Breast epithelium (tissue), 4 donors: ENCODE measurements at places on chromosomes 4 and X.

GRCh38 chr4:117154251-117154650, 68.9 kb upstream of the TRAM1L1 start:
- no peaks in the 10 kb centered on the region for H3K4me1 ChIP-seq
- no peak overlapping the region for H3K4me3 ChIP-seq
- H3K36me3 ChIP-seq = no peaks in the 10 kb centered on the region

DNA sequence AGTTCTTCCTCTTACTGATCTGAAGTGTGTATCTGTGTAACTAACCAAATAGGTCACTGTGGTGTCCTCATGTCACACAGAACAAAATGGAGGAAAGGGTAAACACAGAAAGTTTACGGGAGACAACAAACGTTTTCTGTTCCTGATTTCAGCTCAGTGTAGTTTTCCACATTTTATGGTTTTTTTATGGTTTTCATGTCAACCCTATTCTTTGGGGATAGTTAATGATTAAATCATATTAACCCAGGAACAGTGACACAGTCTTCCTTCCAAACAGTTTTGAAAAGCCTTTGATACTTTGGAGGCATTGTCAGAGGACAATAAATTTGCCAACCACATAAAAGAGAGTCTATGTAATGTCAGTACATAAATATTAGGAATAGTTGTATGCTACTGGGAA, 4.2 kb downstream of the LNX1 start:
- H3K4me3 ChIP-seq = no peak overlapping the region
- DNase-seq = no peak
- no peaks in the 10 kb centered on the region for H3K27me3 ChIP-seq
- no peak overlapping the region for H3K27ac ChIP-seq
- H3K4me1 ChIP-seq = peaks cover 5% of the 10 kb centered on the region

GRCh38 chr4:55783584-55783983, 36.0 kb upstream of the EXOC1L start:
- DNase-seq = no peak
- H3K27ac ChIP-seq = no peak overlapping the region
- no peak overlapping the region for H3K4me3 ChIP-seq
- no peaks in the 10 kb centered on the region for H3K27me3 ChIP-seq
- no peaks in the 10 kb centered on the region for H3K36me3 ChIP-seq
- H3K4me1 ChIP-seq = no peaks in the 10 kb centered on the region

DNA sequence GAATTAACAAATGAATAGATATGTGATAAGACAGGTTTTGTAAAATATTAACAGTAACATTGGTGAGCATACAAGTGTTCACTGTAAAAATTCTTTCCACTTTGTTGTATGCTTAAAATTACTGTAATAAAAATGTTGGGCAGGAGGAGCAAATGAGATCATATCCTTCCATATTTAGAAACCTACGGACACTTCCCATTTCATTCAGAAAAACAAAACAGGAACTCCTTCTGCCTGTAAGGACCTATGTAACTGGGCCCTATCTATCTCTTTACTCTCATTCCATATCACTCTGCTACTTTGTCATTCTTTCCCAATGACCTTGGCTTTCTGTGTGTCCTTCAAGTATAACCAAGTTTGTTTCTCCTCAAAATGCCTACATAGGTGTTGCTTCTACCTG, 53.7 kb upstream of the SLC39A8 start:
- no peak overlapping the region for H3K4me3 ChIP-seq
- no peaks in the 10 kb centered on the region for H3K27me3 ChIP-seq
- no peak overlapping the region for H3K27ac ChIP-seq
- H3K36me3 ChIP-seq = no peaks in the 10 kb centered on the region
- no peaks in the 10 kb centered on the region for H3K4me1 ChIP-seq

- H3K4me1 ChIP-seq = no peaks in the 10 kb centered on the region
- H3K36me3 ChIP-seq = no peaks in the 10 kb centered on the region
- H3K27me3 ChIP-seq = no peaks in the 10 kb centered on the region
- no peak overlapping the region for H3K4me3 ChIP-seq
Measured at GRCh38 chrX:119251386-119251785, 15.3 kb downstream of the PGRMC1 start.

DNA sequence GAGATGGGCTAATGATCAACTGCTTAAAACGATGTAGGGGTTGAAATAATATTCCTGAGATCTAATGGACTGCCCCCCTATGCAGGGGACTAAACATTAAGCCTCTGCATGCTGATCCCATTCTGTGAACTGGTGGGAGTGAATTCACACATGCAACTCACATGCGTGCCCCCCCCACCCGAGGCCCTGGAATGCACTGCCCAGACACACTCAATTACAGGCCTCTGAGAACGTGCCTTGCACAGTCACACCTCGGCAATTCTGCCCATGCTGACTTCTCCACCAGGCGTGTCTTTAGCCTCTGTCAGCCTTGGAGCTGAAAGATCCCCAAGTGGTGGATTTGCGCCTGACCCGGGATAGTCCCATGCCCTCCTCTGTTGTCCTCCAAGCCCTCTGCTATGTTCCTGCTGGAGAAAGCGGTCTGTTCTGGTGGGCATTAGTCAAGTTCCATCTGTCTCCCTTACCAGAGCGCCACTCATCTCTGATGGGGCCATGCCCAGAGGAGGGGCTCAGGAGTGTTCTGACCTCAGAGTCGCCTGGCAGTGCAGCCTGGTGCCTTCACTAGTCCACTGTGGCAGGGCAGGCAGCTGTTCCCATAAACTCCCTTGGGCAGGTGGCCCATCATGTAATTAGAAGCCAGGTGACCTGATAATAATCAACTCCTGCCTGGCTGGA, 86.5 kb downstream of the DRD5 start:
- H3K4me1 ChIP-seq = no peaks in the 10 kb centered on the region
- no peak overlapping the region for H3K4me3 ChIP-seq
- no peak overlapping the region for H3K27ac ChIP-seq
- no peaks in the 10 kb centered on the region for H3K36me3 ChIP-seq

GRCh38 chr4:169090484-169091215, 80.6 kb upstream of the CBR4 start:
- DNase-seq = no peak
- H3K27ac ChIP-seq = no peak overlapping the region
- H3K4me1 ChIP-seq = no peaks in the 10 kb centered on the region

GRCh38 chr4:79338148-79338547, 12.3 kb upstream of the NAA11 start:
- H3K27ac ChIP-seq = no peak overlapping the region
- no peaks in the 10 kb centered on the region for H3K27me3 ChIP-seq
- no peaks in the 10 kb centered on the region for H3K36me3 ChIP-seq

DNA sequence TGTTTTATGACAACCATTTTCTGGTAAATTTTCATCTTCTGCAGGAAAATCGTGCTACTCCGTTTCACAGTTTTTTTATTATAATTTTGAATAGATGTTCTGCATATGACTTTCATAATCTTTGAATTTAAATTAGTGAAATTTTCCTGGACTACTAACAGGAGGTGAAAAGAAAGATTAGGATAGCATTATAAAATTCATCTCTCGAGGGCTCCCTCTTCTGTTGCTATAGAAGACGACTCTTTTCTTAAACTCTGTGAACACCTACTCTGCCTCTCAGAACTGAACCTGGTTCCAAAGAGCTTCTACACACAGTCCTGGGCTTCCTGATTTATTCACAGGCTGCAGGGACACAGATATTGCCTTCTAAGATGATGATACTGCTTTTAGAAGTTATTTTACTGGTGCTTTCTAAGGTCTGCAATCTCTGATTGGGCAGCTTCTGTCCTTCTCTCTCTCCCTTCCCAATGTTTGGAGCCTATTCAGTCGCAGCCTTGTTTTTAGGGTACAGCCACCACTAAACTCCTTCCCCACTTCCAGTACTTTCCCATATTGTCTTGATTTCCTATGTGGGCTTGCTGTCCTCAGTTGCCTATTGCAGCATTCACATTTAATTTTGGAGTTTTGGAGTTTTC, 10.1 kb upstream of the SAP30 start:
- H3K27ac ChIP-seq = no peak overlapping the region
- no peaks in the 10 kb centered on the region for H3K4me1 ChIP-seq
- no peaks in the 10 kb centered on the region for H3K27me3 ChIP-seq
- no peak overlapping the region for H3K4me3 ChIP-seq
- DNase-seq = no peak

DNA sequence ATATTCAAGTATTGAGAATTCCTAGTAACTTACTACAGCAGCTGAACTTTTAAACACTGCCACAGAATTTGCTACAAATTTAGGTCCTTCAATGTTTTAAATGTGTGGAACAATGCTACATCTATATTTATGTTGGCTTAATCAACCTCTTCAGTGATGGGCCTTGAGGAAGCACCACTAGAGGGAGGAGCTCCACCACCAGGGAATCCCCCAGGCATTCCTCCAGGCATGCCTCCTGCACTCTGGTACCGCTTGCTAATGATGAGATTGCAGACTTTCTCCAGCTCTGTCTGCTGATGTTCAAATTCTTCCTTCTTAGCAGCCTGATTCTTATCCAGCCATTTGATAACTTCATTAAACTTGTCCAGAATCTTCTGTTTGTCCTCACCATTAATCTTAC, 190.8 kb downstream of the HTR2C start:
- H3K4me3 ChIP-seq = no peak overlapping the region
- H3K27ac ChIP-seq = no peak overlapping the region
- DNase-seq = no peak
- H3K4me1 ChIP-seq = no peaks in the 10 kb centered on the region

DNA sequence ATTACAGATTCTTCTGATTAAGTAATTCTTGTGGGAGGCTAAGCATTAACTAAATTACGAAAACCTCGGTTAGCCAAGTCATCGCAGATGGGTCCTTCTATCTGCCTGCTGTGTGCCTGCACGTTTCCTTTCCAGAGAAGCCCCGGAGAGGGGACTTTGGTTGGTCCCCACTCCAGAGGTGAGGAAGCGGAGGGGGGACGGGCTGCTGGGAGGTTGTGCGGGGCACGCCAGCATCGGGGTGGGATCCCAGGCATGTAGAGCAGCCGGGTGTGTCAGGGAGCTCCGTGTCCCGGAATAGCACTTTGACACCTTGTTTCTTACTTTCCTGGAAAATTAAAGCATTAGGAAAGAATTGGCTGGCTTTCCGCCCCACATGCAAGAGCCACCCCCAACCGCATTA, 26.6 kb downstream of the PIGG start:
- no peaks in the 10 kb centered on the region for H3K4me1 ChIP-seq
- no peaks in the 10 kb centered on the region for H3K27me3 ChIP-seq
- DNase-seq = no peak
- peaks cover 20% of the 10 kb centered on the region for H3K36me3 ChIP-seq

GRCh38 chr4:59571805-59572430, 1628.2 kb upstream of the ADGRL3 start:
- H3K27me3 ChIP-seq = no peaks in the 10 kb centered on the region
- no peak for DNase-seq
- H3K36me3 ChIP-seq = no peaks in the 10 kb centered on the region
- no peak overlapping the region for H3K4me3 ChIP-seq

- H3K27ac ChIP-seq = no peak overlapping the region
- H3K4me3 ChIP-seq = no peak overlapping the region
- H3K4me1 ChIP-seq = no peaks in the 10 kb centered on the region
- no peaks in the 10 kb centered on the region for H3K27me3 ChIP-seq
Measured at GRCh38 chrX:13923845-13924244, 105.8 kb downstream of the GEMIN8 start.

DNA sequence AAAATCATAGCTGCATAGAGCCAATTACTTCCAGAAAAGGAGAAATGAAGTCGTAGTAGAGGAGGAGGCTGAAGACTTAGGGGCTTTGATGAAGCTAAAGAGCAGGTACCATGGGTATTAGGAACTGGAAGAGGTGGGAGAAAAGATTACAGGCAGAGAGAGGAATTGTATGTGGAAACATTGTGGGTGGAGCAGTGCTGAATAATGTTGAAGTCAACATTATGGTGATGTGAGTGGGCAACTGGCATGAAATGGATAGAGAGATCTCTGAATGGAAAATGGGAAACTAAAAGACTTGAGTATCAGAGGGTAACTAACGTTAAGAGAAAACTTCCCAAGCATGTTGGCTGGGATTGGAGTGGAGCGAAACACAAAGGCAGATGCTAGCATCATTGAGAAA, 92.5 kb downstream of the AREG start:
- no peak overlapping the region for H3K4me3 ChIP-seq
- H3K36me3 ChIP-seq = no peaks in the 10 kb centered on the region
- H3K27ac ChIP-seq = no peak overlapping the region
- H3K27me3 ChIP-seq = no peaks in the 10 kb centered on the region
- no peak for DNase-seq
- H3K4me1 ChIP-seq = no peaks in the 10 kb centered on the region

DNA sequence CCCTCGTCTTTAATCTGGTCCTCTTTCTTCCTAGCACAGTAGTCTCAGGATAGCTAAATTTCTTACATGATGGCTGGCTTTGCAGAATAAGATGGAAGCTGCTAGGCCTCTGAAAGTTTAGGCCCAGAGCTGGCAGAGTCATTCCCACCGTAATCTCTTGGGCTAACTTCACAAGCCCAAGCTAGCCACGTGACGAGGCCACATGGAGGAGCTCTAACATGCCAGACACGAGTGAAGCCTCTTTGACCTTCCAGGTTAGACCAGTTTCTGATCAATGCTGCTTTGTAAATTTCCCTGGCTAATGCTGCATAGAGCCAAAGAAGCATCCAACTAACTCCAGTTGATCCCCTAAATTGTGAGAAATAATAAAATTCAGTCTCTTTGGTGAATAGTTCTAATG, 9.5 kb upstream of the CENPE start:
- no peak overlapping the region for H3K27ac ChIP-seq
- no peaks in the 10 kb centered on the region for H3K4me1 ChIP-seq
- no peak for DNase-seq
- H3K36me3 ChIP-seq = no peaks in the 10 kb centered on the region
- no peak overlapping the region for H3K4me3 ChIP-seq

DNA sequence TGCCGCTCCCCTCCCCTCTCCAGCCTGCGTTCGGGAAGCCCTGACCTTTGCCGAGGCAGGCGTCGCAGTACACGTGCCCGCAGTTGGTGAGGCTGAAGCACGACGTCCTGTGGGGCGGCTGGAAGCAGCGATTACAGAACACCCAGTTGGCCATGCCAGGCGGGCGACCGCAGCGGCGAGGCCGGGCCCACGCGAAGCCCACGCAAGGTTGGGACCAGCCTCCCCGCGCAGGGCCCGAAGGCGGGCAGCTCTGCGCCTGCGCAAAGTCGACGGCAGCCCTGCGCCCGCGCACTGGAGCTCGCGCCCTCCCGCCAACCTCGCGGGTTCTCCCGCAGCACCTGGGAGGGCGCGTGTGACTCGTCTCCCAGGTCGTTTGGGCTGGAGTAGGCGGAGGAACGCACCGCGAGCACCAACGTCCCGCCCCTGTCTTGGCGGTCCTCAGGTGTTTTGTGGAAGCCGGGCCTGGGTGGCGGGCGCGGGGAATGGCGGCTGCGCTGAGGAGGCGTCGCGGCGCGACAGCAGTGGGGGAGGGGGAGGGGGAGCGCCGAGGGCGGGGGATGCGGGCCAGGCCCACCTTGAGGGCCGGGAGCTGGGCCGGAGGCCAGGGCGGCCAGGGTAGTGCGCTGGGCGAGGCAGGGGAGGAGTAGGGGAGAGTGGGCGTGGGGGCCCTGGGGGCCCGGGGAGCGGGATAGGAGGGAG, at the start of gene RNF212:
TSS of gene RNF212 (minus strand) at position 254 of the 699 bp plus-strand sequence. CDS start at position 154, 100 bp downstream.
- no peaks in the 10 kb centered on the region for H3K4me1 ChIP-seq
- no peak for DNase-seq
- peaks cover 3% of the 10 kb centered on the region for H3K27me3 ChIP-seq
- no peak within 1 kb of the TSS for H3K27ac ChIP-seq

GRCh38 chrX:70247252-70247651, 12.8 kb downstream of the P2RY4 start:
- H3K36me3 ChIP-seq = no peaks in the 10 kb centered on the region
- no peak overlapping the region for H3K4me3 ChIP-seq
- H3K27me3 ChIP-seq = no peaks in the 10 kb centered on the region
- no peak overlapping the region for H3K27ac ChIP-seq
